SHP77 (cell line): ENCODE measurements at places on chromosomes 7 and 10.
A peak's percentile ranks its signal among the peaks of the same experiment; 100 is the strongest.

- DNase-seq: peak; percentile 54
Observed at GRCh38 chr7:8035647-8036518, 67.3 kb downstream of the GLCCI1 start.

DNA sequence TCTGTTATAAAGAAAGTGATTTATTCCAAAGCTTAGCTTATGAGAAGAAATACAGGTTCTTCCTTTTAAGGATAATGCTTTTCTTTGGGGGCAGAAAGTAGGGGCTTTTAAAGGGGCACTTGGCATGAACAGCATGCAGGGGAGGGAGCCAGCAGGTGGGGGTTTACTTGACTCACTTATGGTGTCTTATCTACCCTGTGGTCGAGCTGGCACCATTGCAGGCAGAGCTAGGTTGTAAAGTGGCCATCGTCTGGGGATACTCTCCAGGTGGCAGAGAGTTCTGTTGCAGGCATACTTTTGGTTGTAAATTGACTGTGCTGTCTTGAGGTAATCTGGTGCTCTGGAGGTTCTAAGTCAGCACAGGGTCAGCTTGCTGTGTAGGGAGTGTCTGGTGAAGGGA, 26.3 kb upstream of the IFRD1 start:
- DNase-seq: peak; percentile 46

- no peak for DNase-seq
Observed at GRCh38 chr10:51106311-51106945, 32.1 kb downstream of the PRKG1 start.

DNA sequence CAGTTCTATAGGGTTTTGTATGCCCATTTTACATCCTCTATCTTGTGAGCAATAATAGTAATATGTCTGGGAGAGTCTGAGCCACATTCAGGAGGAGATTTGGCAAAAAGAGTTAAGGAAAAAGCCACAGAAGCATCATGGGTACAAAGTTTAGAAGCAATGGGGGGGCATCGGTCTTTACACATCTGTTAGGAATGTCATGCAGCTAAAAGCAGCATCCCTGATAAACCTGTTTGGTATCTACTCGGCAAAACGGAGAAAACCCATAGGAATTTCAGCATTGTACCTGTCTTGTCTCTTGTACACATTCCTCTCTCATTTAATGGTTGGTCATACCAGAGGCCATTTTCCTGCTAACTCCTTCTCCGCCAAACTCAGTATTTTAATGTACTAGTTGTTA, 12.5 kb upstream of the HERPUD2 start:
- DNase-seq: no peak

GRCh38 chr10:80137031-80137862, 4.7 kb downstream of the PLAC9 start:
- DNase-seq: no peak

GRCh38 chr7:47552621-47553020, 29.3 kb downstream of the TNS3 start:
- no peak for DNase-seq

DNA sequence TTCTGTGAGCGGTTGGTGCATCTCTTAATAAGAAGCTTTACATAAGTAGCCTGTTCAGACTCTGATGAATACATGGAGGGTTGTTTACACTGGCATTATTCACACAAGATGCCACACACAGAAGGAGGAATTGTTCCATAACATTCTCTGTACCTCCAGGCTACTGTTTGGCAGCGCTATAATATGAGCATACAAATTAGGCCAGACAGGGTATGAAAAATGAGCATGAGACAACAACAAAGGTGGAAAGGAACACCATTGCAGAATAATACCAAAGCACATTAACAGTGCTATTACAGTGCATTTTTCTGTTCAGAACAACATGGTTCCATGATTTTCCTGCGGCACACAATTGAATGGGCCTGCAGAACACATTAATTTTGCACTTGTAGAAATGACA, 417.2 kb upstream of the C7orf33 start:
- DNase-seq: no peak
